Central memory CD4-positive, alpha-beta T cell (primary cell): ENCODE measurements at places on chromosomes 2 and 18.

DNA sequence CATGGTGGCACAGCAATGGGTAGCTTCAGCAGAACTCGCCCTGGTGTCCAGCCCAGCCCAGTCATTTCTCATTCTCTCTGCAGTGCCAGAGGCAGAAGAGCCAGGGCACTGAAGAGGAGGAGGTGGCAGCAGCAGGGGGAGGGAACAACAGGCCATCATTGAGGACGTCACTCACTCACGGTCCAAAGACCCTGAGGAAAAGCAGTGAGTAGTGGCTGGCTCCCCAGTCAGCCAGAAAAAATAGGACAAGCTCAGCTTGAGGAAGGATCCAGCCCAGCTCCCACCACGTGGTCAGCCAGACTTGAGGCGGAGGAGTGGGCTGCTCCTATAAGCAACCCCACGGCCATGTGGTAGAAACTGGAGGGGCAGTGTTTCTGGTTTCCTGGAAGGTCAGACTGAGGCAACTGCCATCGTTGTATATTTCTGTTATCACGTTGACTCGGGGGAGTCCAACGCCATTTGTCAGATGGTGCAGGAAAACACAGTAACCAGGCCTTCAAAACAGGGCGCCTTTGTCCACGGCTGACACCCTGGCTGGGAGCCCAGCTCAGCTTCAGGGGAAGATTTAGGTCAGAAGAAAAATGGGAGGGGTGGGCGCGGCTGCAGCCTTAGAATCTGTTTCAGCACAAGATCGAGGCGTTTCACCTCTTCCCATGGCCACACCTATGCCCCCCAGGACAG, 19.0 kb upstream of the TMEM247 start:
- no peak for DNase-seq

GRCh38 chr2:56505885-56506284, 322.1 kb downstream of the CCDC85A start:
- DNase-seq, result no peak

- no peak for DNase-seq
Observed at GRCh38 chr18:73824671-73825070, 323.0 kb downstream of the FBXO15 start.

DNA sequence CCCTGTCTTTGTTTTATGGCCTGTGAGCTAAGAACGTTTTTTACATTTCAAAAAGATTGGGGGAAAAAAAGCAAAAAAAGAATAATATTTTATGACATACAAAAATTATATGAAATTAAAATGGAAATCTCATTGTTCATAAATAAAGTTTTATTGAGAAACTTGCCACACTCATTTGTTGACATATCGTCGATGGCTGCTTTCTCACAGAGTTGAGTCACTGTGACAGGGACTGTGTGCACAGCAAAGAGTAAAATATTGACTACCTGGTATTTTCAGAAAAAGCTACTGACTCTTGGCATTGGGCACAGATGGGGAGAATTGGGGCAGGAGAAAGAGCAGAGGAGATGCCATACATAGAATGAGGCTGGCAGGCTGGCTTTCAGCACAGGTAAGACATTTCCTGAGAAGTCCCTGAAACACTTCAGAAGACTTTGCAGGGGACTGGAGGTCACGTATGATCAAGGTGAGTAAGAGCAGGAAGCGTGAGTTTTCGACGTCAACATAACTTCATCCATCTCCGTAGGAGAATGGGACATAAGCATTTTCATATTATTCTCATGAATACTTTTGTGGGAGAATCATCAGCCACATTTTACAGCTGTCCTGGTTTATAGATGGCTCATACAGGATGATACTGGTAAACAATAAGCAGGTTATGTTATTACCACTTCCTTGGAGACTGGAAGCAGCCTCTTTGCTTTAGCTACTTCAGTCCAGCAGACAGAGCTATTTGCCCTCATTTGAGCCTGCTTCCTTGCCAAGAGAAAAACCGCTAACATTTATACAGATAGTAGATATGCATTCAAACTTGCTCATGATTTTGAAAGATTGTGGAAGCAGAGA, 32.5 kb upstream of the PUM2 start:
- peak; percentile 14 for DNase-seq

DNA sequence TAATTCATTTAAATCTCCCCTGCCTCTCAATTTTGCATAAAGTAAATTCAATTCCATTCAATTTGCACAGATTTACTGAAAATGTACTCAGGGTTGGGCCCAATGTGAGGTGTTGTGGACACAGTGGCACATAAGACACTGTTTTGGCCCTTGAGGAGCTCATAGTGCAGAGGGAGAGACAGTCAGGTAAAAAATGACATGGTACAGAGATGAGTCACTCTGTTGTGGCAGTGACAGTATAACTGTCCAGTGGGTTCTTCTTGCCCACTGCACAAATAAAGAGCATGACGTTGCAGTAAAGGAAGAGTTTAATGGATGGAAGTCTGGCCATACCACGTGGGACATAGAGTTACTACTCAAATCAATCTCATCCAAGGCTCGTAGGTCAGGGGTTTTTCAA, 400.3 kb upstream of the TRIB2 start:
- DNase-seq, result no peak

DNA sequence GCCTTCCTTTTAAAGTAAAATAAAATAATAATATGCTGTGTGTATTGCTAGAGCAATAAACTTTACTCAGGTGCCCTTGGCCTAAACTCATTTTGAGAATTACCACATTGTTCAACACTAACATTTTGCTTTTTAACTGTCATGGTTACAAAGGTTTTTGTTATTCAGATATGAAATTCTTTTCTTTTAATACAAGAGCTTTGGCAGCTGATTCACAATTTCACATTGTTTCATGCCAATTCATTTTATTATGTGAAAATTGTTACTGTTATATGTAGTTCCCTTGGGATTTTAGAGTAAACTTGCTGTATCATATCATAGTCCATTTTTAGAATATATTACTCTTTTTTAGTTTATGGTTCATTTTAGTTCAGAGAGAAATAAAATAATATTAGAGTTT, 65.8 kb upstream of the ZNF804A start:
- no peak for DNase-seq

- DNase-seq, result no peak
Observed at GRCh38 chr2:143051465-143051864, 77.8 kb upstream of the ARHGAP15 start.

- DNase-seq, result no peak
Observed at GRCh38 chr18:36386150-36386920, 88.8 kb downstream of the FHOD3 start.

- DNase-seq, result no peak
Observed at GRCh38 chr2:133862400-133862977, 294.2 kb upstream of the NCKAP5 start.

GRCh38 chr18:52766002-52766545, 426.1 kb downstream of the DCC start:
- DNase-seq, result no peak
